CD14-positive monocyte (primary cell): ENCODE measurements at places on chromosomes 3 and 15. TPM values are rescaled to one million over a fixed set of nuclear protein-coding genes. Genes with fewer than 3 reads are reported as not detected.

GRCh38 chr3:187314176-187314575 lies 22.6 kb upstream of the MASP1 start:
- H3K27ac ChIP-seq: no peak overlapping the region
- no peaks in the 10 kb centered on the region for H3K36me3 ChIP-seq
- H3K27me3 ChIP-seq: peaks cover 2% of the 10 kb centered on the region
- no peaks in the 10 kb centered on the region for H3K4me1 ChIP-seq
- DNase-seq: no peak

GRCh38 chr3:23805633-23806533 lies at the start of gene UBE2E1:
Gene UBE2E1, plus strand, starts transcription at chr3:23805955. Its CDS starts 1,315 bp downstream, at chr3:23807270.
- H3K4me3 ChIP-seq: peak within 1 kb of the TSS; percentile 59
- no peaks in the 10 kb centered on the region for H3K36me3 ChIP-seq
- H3K27me3 ChIP-seq: no peaks in the 10 kb centered on the region
- H3K27ac ChIP-seq: peak within 1 kb of the TSS; percentile 46

DNA sequence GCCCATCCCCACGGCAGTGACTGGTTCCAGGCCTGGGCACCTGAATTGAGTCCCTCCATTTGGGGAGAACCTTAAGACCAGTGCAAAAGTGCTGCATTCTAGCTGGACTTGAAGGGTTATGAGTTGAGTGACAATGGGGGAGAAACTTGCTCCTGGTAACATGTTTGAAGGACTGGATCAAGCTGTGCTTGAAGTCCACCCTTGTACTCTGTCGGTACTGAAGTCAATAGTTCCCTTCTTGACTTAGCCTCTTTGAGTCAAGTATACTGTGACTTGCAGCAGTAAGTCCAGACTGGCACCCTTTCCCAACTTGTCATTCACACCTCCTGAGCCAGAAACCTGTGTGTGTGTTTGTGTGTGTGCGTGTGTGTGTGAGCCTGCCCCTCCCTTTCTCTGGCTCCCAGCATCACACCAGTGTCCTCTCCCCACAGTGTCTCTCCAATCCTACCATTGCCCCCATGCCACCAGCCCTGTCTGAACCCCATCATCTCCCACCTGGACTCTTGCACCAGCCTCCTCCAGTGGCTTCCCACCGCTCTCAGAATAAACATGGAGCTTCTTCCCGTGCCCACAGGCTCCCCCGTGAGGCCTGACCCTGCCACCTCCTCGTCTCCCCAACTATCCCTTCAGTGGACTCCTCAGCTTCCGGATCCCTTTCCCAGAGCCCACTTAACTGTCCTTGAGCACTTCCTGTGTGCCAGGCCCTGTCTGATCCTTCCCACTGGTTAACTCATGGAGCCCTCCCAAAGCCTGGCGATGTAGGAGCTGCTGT lies 10.2 kb upstream of the FBLN2 start:
- H3K4me3 ChIP-seq: no peak overlapping the region
- no peaks in the 10 kb centered on the region for H3K4me1 ChIP-seq
- no peak overlapping the region for H3K27ac ChIP-seq
- H3K27me3 ChIP-seq: no peaks in the 10 kb centered on the region
- H3K36me3 ChIP-seq: no peaks in the 10 kb centered on the region

DNA sequence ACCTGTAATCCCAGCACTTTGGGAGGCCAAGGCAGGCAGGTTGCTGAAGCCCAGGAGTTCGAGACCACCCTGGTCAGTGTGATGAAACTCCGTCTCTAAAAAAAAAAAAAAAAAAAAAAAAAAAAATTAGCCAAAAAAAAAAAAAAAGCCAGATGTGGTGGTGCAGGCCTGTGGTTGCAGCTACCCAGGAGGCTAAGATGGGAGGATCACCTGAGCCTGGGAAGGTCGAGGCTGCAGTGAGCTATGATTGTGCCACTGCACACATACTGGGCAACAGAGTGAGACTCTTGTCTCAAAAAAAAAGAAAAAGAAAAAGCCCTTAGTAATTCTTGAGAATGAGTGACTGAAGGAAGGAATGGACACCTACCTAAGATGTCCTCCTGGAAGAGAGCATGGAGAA lies 105.1 kb downstream of the VGLL4 start:
- no peaks in the 10 kb centered on the region for H3K27me3 ChIP-seq
- peaks cover 19% of the 10 kb centered on the region for H3K4me1 ChIP-seq
- H3K4me3 ChIP-seq: no peak overlapping the region
- no peak for DNase-seq
- peaks cover 44% of the 10 kb centered on the region for H3K36me3 ChIP-seq

DNA sequence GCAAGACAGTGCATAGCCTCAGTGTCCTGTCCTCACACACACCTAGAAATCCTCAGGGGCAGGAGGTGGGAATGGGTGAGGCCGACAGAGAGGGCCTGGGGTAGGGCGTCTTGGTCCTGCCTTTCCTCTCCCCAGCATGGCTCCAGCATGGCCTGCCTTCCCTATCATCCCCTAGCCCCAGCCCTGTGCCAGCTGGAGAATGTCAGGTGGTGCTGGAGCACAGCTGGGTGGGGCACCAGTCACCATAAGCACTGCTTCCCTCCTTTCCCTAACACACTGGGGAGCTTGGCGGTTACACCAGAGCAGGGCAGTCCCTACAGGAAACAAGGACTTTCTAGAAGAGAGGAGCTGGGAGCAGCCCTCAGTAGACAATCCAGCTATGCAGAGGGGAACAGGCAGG lies 236.8 kb downstream of the KLF13 start:
- no peaks in the 10 kb centered on the region for H3K36me3 ChIP-seq
- H3K4me3 ChIP-seq: no peak overlapping the region
- no peaks in the 10 kb centered on the region for H3K4me1 ChIP-seq
- H3K27ac ChIP-seq: no peak overlapping the region

- H3K27ac ChIP-seq: no peak overlapping the region
- H3K4me3 ChIP-seq: no peak overlapping the region
- no peaks in the 10 kb centered on the region for H3K4me1 ChIP-seq
- no peak for DNase-seq
Measured at GRCh38 chr3:148606979-148607378, 90.7 kb upstream of the AGTR1 start.

GRCh38 chr3:18264853-18265252 lies 160.3 kb downstream of the SATB1 start:
- H3K4me1 ChIP-seq: no peaks in the 10 kb centered on the region
- no peak overlapping the region for H3K27ac ChIP-seq
- H3K27me3 ChIP-seq: no peaks in the 10 kb centered on the region
- no peak for DNase-seq
- no peaks in the 10 kb centered on the region for H3K36me3 ChIP-seq

DNA sequence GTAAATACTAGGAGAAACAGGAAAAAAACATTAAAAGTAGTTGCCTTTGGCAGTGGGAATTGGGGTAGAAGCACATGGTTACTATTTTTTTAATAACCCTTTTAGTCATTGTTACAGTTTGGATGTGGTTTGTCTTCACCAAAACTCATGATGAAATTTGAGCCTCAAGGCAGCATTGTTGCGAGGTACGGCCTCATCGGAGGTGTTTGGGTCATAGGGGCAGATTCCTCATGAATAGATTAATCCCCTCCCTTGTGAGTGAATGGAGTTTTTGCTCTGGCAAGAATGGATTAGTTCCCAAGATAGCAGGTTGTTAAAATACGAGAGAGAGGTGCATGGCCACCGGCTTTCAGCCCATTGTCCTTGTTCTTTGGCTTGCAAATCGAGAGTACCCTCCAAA lies 92.6 kb downstream of the LEKR1 start:
- H3K27me3 ChIP-seq: no peaks in the 10 kb centered on the region
- H3K4me1 ChIP-seq: no peaks in the 10 kb centered on the region
- DNase-seq: no peak
- no peak overlapping the region for H3K4me3 ChIP-seq

DNA sequence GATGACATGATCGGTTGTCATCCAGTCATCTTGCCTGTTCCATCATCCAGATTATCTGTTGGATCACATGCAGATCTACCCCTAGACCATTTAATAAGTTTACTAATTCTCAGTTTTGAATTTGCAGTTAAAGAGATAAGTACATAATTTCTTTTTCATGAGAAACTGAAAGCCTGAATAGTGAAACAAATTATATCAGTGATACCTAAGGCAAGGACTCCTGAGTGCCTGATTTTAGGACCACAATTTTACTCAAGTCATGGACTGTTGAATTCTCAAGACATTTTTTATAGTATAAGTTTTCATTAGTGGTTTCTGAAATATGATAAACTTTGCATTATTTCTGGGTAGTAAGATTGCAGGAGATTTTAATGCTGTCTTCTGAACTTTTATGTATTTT lies 13.2 kb downstream of the SIDT1 start:
- H3K27ac ChIP-seq: no peak overlapping the region
- H3K4me3 ChIP-seq: no peak overlapping the region
- H3K4me1 ChIP-seq: peaks cover 2% of the 10 kb centered on the region
- no peaks in the 10 kb centered on the region for H3K36me3 ChIP-seq
- DNase-seq: no peak
- H3K27me3 ChIP-seq: no peaks in the 10 kb centered on the region

GRCh38 chr15:62644216-62644888 lies 398.2 kb upstream of the TPM1 start:
- no peak for DNase-seq
- peaks cover 28% of the 10 kb centered on the region for H3K4me1 ChIP-seq
- no peak overlapping the region for H3K4me3 ChIP-seq
- no peaks in the 10 kb centered on the region for H3K36me3 ChIP-seq

GRCh38 chr3:141275032-141275422 lies 43.4 kb downstream of the PXYLP1 start:
- no peak for DNase-seq
- H3K4me1 ChIP-seq: peaks cover 7% of the 10 kb centered on the region
- H3K27ac ChIP-seq: no peak overlapping the region
- no peaks in the 10 kb centered on the region for H3K27me3 ChIP-seq
- no peak overlapping the region for H3K4me3 ChIP-seq
- peaks cover 72% of the 10 kb centered on the region for H3K36me3 ChIP-seq

DNA sequence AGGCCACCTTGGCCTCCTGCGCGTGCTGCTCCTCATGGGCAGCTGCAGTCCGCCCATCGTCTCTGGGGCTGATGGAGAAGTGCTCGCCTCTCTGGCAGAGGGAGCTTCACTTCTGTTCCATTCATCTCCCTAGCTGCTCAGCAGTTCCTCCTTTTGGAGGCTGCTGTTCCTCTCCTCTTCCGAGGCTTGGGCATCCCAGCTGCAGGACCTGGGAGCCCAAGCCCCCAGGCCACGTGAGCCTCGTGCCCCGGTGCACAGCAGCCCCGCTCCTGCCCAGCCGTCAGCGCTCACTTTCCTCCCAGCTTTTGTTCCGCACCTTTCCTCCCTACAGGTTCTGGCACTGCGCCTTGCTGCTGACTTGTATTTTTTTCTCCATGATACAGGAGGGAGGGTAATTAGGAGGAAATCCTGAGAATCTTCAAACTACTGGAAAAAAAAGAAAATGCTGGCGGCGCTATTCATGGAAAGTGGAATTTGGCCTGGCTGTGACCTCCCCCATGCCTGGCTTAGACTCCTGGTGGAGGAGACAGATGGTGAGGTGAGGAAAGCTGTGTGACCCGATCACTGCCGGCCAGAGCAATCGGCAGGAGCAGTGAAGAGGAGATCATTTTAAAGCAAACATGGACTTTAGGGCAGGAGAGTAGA lies 210.1 kb downstream of the CHST2 start:
- H3K27ac ChIP-seq: no peak overlapping the region
- DNase-seq: peak; percentile 17
- peaks cover 4% of the 10 kb centered on the region for H3K27me3 ChIP-seq
- no peaks in the 10 kb centered on the region for H3K36me3 ChIP-seq
- H3K4me3 ChIP-seq: no peak overlapping the region

DNA sequence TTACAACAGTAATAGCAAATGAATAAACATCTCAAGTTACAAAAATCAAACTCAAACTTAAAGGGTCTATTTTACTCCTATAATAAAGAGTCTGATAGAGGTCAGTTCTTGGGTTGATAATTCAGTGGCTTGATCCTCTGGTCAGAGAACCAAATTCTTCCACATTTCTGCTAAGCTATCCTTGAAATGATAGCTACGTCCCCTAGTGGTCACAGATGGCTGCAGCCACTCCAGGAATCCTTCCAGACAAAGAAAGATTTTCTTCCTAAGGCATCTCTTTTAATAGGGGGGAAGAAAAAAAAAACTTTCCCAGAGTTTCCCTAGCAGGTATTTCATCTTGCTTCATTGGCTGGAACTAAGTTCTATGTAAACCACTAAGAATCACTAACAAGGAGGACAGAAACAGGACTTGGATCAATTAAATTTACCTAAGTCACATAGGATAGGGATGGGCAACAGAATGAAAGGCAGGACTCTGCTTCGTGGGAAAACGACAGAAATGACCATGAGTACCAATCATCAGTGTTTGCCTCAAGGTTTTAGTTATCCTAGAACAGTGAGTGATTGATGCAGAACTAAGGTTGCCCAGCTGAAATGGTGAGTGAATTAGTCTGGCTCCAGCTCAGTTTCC lies 160.7 kb downstream of the STAC start:
- no peak overlapping the region for H3K4me3 ChIP-seq
- H3K4me1 ChIP-seq: no peaks in the 10 kb centered on the region
- peak; percentile 8 for DNase-seq
- no peaks in the 10 kb centered on the region for H3K36me3 ChIP-seq
- H3K27me3 ChIP-seq: no peaks in the 10 kb centered on the region
- H3K27ac ChIP-seq: no peak overlapping the region

DNA sequence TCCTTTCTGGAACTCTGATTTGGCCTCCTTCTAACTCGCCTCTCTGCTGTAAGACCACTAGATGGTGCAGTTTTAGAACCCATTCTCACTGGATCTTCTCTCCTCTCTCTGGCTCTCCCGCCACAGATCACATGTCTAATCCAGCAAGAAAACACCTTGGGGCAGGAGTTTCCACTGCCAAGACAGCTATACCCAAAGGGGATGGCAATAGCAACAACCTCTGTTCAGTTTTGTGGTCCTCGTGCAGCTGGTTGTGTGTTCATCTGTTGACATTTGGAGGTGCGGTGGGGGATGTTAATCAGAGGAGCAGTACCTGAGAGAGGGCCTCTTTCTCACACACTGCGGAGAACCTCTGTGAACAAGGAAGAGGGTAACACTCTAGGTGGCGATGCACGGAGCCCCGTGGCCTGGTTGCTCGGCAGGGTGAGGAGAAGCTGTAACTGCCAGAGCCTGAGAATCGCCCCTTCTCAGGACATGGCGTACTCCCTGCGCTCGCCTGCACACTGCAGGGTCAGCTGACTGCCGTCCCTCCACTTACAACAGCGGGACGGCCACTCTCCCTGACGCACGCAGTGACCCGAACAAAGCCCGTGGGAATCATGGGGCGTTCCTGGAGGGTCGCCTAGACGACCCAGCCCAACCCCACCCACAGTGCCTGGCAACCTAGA lies at the start of gene TEX55:
Gene TEX55 (plus strand): TSS at position 666 of the 668 bp plus-strand sequence. CDS start 25 bp downstream, outside the sequence.
- no peaks in the 10 kb centered on the region for H3K4me1 ChIP-seq
- no peak for DNase-seq
- H3K27ac ChIP-seq: no peak within 1 kb of the TSS
- H3K36me3 ChIP-seq: no peaks in the 10 kb centered on the region

Gene MOBP
- polyA plus RNA-seq: not detected in 2 replicates

Gene PLXNB1
- polyA plus RNA-seq: not detected

Gene RBMS3
- not detected for polyA plus RNA-seq

Gene HSPBAP1
- 11.6 and 48.2 TPM in 2 replicates for polyA plus RNA-seq

Gene NEK10
- polyA plus RNA-seq: not detected

Gene CERS3
- polyA plus RNA-seq: 0.04 and 0.47 TPM in 2 replicates

Gene NANOGP8
- not detected for polyA plus RNA-seq

Gene SLC6A20
- polyA plus RNA-seq: not detected

Gene GNAT1
- polyA plus RNA-seq: not detected
